ENCODE measurements at places on chromosomes 2 and 18. TPM values are rescaled to one million over a fixed set of nuclear protein-coding genes. Genes with fewer than 3 reads are reported as not detected.

The AGPS gene
- 21.8 TPM for total RNA-seq

The STAT4 gene
- total RNA-seq: 124 TPM

The VIT gene
- total RNA-seq: not detected

The CYRIA gene
- 0.16 TPM for total RNA-seq

The EDAR gene
- 0.18 TPM for total RNA-seq

The GAREM2 gene
- 6.5 TPM for total RNA-seq

The PHOSPHO2 gene
- total RNA-seq: 8.1 TPM

The ADAM17 gene
- total RNA-seq: 25.9 TPM

The DLX1 gene
- total RNA-seq: not detected

The CRACDL gene
- total RNA-seq: 0.46 TPM

The UGT1A5 gene
- not detected for total RNA-seq

DNA sequence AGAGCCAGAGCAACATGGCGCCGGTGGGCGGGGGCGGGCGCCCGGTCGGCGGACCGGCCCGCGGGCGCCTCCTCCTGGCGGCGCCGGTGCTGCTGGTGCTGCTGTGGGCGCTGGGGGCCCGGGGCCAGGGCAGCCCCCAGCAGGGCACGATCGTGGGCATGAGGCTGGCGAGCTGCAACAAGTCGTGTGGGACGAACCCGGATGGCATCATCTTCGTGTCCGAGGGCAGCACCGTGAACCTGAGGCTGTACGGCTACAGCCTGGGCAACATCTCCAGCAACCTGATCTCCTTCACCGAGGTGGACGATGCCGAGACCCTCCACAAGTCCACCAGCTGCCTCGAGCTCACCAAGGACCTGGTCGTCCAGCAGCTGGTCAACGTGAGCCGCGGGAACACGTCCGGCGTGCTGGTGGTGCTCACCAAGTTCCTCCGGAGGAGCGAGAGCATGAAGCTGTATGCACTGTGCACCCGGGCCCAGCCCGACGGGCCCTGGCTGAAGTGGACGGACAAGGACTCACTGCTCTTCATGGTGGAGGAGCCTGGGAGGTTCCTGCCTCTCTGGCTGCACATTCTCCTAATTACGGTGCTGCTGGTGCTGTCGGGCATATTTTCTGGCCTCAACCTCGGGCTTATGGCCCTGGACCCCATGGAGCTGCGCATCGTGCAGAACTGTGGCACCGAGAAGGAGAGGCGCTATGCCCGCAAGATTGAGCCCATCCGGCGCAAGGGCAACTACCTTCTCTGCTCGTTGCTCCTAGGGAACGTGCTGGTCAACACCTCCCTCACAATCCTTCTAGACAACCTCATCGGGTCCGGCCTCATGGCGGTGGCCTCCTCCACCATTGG, 507 bp downstream of the CNNM4 start:
- H3K27me3 ChIP-seq: no peaks in the 10 kb centered on the region
- no peaks in the 10 kb centered on the region for H3K36me3 ChIP-seq
- peak overlapping the region; percentile 83 for H3K4me3 ChIP-seq
- DNase-seq: peak; percentile 87

- no peaks in the 10 kb centered on the region for H3K27me3 ChIP-seq
- no peak overlapping the region for H3K4me3 ChIP-seq
These were observed 121.9 kb upstream of the ACAA2 start for GRCh38 chr18:49935215-49935614.

GRCh38 chr2:164671664-164672396, 50.5 kb upstream of the GRB14 start:
- no peaks in the 10 kb centered on the region for H3K4me1 ChIP-seq
- H3K27me3 ChIP-seq: no peaks in the 10 kb centered on the region
- H3K27ac ChIP-seq: no peak overlapping the region
- no peak for DNase-seq

DNA sequence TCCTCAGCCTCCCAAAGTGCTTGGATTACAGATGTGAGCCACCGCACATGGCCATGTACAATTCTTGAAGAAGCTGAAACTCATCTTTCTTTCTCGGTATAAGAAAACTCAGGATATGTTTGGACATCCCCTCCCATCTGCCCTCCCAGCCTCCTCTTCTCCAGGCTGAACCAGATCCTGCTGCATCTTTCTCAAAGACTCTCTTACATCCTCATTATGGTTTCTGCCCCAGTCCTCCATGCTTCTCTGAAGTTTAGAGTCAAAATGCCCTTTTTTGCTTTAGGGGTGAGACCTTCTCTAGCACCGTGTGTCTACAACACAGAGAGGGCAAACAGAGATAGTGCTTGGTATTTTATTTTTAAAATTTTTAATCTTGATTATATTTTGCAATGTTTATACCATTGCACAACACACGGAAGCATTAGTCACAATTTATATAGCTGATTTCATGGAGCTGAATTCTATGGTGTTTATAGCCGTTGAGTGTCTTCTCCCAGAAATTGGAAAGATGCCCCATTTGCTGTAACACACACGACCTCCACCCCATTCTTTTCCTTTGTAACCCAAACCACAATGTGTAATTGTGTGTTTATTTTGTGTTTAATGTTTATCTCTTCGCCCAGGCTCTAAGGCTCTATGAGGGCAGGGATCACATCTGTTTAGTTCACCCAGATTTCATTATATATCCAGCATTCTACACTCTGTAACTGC, 206.0 kb upstream of the TNP1 start:
- no peaks in the 10 kb centered on the region for H3K36me3 ChIP-seq
- no peak for DNase-seq
- H3K4me3 ChIP-seq: no peak overlapping the region

GRCh38 chr2:135741395-135742324, at the start of gene UBXN4:
TSS of gene UBXN4 (plus strand) at chr2:135741855. CDS start at chr2:135741930, 75 bp downstream.
- peak within 1 kb of the TSS; percentile 97 for H3K27ac ChIP-seq
- H3K27me3 ChIP-seq: no peaks in the 10 kb centered on the region
- peaks cover 22% of the 10 kb centered on the region for H3K4me1 ChIP-seq
- H3K4me3 ChIP-seq: peak within 1 kb of the TSS; percentile 88
- no peaks in the 10 kb centered on the region for H3K36me3 ChIP-seq

DNA sequence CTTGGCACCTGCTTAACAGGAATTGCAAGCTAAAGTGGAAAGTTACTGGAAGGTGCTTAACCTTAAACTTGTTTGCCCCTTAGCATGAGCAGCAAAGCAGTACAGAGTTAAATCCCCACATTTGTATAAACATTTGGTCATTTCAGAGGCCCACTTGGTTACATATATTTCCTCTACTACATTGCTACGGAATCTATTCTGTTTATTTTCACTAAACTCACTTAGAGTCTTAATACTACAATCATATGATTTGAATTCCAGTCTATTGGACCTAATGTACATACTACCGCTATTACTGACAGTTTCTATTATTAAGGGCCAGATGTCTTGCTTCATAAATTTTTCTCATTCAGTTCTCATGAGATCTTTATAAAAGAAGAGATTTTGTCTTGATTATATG, 1294.0 kb downstream of the LRP1B start:
- no peak overlapping the region for H3K27ac ChIP-seq
- no peaks in the 10 kb centered on the region for H3K27me3 ChIP-seq
- no peaks in the 10 kb centered on the region for H3K36me3 ChIP-seq

DNA sequence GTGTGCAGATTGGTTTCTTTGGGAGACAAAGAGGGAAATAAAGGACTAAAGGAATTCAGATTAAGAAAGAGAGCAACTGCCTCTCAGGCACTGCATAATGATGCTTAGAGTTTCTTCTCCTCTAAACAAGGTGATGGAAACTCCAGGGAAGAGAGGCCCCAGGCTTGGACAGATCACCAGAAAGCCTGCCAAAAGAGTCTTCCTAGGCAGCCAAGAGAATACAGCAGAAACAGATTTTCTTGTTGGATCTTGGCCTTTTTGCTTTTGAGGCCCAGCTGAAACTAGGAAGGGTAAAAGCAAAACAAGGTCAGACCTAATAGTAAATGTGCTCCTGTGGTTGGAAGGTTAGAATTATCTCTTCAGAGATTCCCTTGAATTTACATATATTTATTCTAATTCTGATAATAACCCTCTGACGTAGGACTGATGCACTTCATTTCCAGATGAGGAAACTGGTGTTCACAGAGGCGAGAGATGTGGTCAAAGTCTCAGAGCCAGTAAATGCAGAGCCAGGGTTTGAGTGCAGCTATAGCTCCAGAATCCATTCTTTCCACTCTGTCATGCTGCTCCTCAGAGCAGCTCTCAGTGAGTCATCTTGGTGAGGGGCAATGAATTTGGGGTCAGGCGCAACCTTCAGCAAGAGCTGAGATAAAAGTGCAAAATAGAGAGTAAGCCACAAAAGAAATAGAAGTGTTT, 142.3 kb upstream of the FBXO11 start:
- no peaks in the 10 kb centered on the region for H3K4me1 ChIP-seq
- H3K27me3 ChIP-seq: no peaks in the 10 kb centered on the region
- H3K36me3 ChIP-seq: no peaks in the 10 kb centered on the region
- DNase-seq: no peak

DNA sequence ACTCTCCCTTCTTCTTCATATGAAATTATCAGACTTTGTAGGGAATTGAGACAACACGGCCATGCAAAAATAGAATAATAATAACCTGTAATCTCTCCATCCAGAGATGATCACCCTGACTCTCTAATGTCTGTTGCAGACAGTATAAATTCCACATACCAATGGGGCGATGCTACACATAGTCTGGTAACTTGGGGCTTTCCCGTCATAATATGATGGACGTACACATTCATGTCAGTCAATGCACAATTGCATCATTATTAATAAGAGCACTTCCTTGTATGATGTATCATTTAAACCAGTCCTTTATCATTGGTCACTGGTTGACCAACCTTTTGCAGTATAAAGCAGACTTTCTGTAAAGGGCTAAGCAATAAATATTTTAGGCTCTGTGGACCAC, 39.5 kb upstream of the SCLY start:
- H3K27me3 ChIP-seq: no peaks in the 10 kb centered on the region
- H3K27ac ChIP-seq: no peak overlapping the region
- no peak overlapping the region for H3K4me3 ChIP-seq
- no peak for DNase-seq
- H3K4me1 ChIP-seq: no peaks in the 10 kb centered on the region
- no peaks in the 10 kb centered on the region for H3K36me3 ChIP-seq

- DNase-seq: no peak
- H3K36me3 ChIP-seq: no peaks in the 10 kb centered on the region
- no peaks in the 10 kb centered on the region for H3K27me3 ChIP-seq
- H3K4me3 ChIP-seq: no peak overlapping the region
These were observed 117.9 kb upstream of the COL5A2 start for GRCh38 chr2:189297446-189297845.

DNA sequence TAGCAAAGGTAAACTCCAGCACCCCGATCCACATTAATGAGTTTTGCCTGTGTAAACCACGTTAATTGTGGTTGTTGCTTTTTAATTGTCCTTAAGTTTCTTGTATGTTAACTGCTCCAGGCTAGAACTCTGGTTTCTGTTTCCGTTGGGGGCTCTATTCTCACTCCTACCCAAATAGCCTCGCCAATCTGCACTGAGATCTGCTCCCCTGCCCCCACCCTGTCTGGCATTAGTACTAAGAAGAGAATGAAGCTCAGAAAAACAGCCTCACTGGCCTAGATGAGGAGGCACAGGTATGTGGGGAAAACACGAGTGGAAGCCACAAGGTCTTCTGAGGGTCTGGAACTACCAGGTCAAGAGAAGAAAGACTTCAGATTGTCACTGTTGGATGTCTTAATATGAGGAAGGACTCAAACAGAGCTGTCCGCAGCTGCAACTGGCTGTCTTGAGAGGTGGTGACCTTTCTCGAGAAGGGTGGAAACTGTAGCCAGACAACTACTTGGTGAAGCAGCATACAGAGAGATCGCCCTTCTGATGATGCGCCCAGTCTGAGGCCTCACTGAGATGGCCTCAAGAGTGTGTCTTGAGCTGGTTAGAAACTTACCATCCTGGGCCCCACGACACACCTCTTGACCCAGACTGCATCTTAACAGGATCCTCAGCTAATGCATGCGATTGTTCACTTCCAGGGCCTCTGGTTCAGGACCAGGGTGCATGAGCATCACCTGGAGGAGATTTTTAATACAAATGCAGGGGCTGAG, 73.1 kb downstream of the TGOLN2 start:
- no peaks in the 10 kb centered on the region for H3K27me3 ChIP-seq
- no peak for DNase-seq
- H3K4me3 ChIP-seq: no peak overlapping the region
- no peaks in the 10 kb centered on the region for H3K36me3 ChIP-seq

DNA sequence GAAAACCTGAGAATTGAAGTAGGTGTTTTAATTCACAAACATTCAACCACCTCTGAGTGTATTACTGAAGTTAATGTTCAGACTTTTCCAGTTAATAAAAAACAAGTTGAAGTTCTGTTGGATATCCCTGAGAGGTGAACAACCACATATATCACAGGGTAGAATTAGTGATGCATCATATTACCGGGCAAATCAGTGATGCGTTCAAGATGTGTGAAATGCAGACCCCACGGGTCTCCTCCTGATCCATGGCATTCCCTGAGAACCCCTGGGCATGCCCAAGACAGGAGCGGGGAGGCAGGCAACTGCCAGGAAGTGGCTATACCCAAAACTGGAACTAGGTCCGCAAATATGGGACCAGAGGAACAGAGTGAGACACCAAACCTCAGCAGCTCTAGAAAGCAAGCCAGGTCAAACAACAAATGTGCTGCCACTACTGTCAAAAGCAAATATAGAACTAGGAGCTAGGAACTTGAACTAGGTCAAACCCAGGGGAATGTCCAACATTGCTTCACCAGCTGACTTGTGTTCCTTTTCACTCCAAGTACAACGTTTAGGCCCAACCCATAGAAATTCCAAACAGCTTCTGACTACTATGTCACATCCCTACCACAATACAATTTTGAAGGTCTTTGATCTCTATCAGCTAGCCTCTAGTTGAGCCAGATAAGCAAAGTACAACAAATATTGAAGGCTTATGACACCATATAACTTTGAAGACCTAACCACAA, 20.2 kb downstream of the PSTPIP2 start:
- DNase-seq: no peak
- H3K4me3 ChIP-seq: no peak overlapping the region
- no peaks in the 10 kb centered on the region for H3K27me3 ChIP-seq

- H3K27ac ChIP-seq: no peak overlapping the region
- H3K4me1 ChIP-seq: no peaks in the 10 kb centered on the region
- no peak overlapping the region for H3K4me3 ChIP-seq
These were observed 316.0 kb upstream of the MEX3C start for GRCh38 chr18:51513517-51513916.

DNA sequence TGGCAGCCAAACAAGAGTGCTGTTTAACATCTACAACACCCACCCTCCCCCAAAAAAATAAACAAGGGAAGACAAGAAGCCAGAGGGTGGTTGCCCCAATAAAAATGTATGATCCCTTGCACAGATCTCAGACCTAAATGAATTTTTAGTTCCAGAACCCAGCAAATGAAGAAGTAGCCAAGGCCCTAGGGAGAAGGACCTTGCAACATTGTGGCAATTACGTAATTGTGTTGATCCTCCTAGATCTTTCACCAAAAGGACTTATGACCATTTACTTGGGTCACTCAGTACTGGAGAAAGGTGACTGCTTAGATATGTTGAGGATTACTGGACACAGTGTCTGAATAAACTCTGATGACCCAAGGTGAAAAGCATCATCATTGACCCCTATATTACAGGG, 1393.8 kb downstream of the LRP1B start:
- H3K4me3 ChIP-seq: no peak overlapping the region
- H3K27me3 ChIP-seq: no peaks in the 10 kb centered on the region
- no peaks in the 10 kb centered on the region for H3K4me1 ChIP-seq
- DNase-seq: no peak

- H3K27me3 ChIP-seq: no peaks in the 10 kb centered on the region
- no peak overlapping the region for H3K27ac ChIP-seq
- no peak overlapping the region for H3K4me3 ChIP-seq
- DNase-seq: no peak
- H3K4me1 ChIP-seq: no peaks in the 10 kb centered on the region
- H3K36me3 ChIP-seq: no peaks in the 10 kb centered on the region
These were observed 798.1 kb downstream of the CPS1 start for GRCh38 chr2:211354481-211354880.

GRCh38 chr18:75618146-75618545, 190.6 kb upstream of the SMIM21 start:
- no peaks in the 10 kb centered on the region for H3K4me1 ChIP-seq
- no peaks in the 10 kb centered on the region for H3K36me3 ChIP-seq
- no peak for DNase-seq
- H3K4me3 ChIP-seq: no peak overlapping the region
